Stimulated activated memory B cell treated with anti-CD40 and anti-IgM and Interleukin-4, amounts not matched to agents 10 μg/mL and 1 μg/mL and 100 μg/mL, for 72 hours (primary cell): ENCODE measurements at places on chromosomes 11 and 22.

DNA sequence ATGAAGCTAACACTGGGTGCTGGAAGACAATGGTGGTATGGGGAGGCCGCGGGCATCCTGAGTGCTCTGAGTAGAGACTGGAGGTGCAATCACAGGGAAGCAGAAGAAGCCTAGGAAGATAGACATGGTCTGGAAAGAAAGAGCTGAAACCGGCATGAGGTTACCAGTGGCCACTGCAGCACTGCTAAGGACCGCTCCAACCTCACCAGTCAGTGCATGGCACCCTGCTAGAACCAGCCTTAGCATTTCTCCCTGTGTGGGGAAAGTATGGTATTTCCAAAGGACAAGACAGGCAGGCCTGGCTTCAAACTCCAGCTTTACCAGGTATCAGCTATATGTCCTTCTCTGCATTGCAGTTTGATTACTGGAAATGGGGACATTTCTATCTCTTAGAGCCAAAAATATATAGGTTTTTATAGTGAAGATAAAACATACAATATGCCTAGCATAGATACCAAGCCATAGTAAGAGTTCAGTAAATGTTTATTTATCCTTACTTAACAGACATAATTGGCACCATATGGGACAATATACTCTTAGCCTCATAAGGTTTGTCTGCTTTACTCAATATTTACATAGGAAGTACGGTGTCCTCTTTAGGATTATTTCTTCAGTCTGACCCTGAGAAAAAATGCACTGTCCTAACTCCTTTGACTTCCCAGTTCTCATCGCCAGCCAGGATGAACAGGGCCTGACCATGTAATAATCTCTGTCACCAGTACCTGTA is 231.1 kb downstream of the TENM4 start:
- no peak for ATAC-seq

DNA sequence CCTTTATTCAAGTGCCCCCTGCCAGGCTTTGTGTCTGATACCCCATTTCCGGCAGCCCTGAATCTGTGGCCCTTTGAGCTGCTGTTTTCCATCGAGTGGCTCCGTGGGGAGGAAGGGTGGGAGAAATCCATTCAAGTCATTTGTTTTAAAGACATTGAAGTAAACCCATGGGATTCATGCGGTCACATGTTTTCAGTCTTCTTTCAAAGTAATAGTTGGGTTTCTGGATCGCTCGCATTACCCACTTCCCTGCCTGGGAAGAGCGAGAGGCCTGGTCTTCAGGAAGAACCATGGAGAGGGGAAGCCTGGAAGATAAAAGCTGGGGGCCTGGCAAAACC is 14.4 kb downstream of the DAGLA start:
- no peak for ATAC-seq

- peak; percentile 84 for ATAC-seq
Measured at GRCh38 chr22:39205344-39206021, 39.3 kb downstream of the PDGFB start.

- no peak for ATAC-seq
Measured at GRCh38 chr22:34812631-34813030, 253.3 kb upstream of the ISX start.

GRCh38 chr22:30968015-30968923 is at the start of gene MORC2:
TSS of gene MORC2 (minus strand) at chr22:30968774. CDS start at chr22:30967889, 885 bp downstream.
- ATAC-seq, result peak; percentile 54

DNA sequence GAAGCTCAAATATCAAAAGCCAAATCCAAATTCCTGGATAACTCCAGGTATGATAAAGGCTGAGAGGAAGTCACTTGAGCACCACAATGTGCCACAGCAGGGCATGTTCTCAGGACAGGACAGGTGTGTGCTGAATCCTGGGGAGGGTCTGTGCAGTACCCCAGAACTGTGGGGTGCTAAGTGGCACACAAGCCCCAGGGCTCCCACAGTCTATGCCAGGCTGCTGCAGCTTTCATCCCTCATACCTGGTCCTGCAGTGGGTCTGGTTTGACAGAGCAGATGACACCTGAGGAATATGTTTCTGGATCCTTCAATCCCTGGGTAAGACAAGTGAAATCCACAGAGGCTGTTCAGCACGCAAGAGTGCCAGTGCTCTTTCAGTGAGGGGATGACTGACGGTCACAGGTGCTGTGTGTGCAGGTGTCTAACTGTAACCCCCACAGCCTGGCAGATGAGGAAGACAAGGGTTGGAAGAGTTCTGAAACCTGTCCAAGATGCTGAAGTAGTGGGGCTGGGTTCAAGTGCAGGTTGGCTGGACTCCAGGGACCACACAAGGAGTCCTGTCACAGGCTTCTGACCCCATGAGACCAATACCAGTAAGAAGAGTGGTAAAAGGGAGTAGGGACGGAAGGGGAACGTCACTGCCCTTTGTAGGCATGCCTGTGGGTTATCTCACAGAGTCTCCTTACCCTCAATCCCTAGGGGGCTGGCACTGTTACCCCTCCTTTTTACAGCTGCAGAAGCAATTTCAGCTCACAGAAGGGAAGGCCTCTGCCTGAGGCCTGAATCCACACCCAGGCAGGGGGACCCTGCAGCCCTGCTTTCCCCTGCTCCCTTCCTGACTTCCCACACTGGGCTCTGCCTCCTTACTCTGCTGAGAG is 14.1 kb downstream of the SERPIND1 start:
- ATAC-seq, result no peak

- ATAC-seq, result peak; percentile 29
Measured at GRCh38 chr11:45102361-45102809, 44.1 kb upstream of the PRDM11 start.

GRCh38 chr22:42785706-42786499 is 65.2 kb upstream of the A4GALT start:
- no peak for ATAC-seq

DNA sequence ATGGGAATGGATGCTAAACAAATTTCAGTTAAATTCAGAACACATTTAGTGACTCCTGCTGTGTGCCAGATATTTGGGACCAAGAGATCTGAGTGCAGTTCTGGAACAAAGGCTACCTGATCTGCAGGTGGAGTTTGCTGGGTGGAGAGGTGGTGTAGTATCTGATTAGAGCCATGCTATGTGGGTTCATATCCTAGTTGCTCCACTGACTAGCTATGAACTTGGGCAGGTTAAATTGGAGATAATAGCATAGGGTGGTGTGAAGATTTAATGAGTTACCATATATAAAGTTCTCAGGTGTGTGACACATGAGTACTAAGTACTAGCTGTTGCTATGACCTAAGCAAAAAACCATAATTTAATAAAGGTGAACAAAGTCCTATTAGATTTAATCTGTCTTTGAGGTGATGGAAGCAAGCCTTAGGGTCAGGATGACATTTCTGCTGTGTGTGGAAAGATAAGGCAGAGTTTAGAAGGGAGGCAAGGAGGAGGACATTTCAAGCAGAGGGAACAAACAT is 2.1 kb downstream of the ENDOD1 start:
- no peak for ATAC-seq

- no peak for ATAC-seq
Measured at GRCh38 chr11:66194391-66194790, 74.0 kb upstream of the RAB1B start.

- ATAC-seq, result peak; percentile 54
Measured at GRCh38 chr11:9697766-9698165, 33.9 kb downstream of the SWAP70 start.

GRCh38 chr22:46746192-46746591 is 8.1 kb upstream of the CERK start:
- no peak for ATAC-seq

DNA sequence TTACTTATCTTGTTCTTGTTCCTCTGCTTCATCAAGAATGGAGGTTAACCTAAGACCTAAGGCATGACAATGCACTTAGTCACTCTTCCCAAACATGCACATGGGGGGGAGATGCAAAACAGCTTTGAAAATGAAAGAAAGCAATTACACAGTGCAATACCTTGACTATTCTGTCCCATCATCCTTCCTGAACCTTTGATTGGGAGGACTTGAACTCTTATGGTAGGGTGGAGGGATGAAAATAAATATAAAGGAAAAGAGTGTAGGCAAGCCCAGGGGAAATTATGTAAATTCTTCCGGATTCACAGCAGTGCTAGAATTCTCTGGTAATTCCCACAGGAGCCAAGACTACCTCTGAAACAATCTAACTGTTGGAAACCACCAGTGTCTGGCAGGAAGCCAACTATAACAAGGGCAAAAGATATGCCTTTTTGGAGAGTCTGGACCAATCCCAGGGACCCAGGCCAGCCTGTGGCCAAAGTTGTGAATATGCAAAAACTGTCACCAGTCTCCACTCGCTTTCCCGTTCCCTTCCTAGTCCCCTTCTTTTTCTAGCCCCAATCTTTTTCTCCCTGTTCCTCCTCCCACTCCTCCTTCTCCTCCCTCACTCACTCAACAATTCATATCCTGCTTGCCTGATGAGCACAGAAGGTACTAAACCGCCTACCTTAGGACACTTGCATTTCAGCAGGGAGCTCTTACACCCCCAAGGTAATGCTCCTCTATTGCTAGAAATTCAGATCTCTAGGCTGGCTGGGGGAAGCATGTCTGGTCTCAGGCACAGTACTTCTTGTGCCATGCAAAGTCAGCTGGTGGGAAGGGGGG is 2.5 kb upstream of the RCN1 start:
- ATAC-seq, result no peak

GRCh38 chr11:782264-783174 is 5.2 kb upstream of the GATD1 start:
- no peak for ATAC-seq

GRCh38 chr11:69309631-69310280 is 15.8 kb downstream of the MYEOV start:
- ATAC-seq, result no peak

- ATAC-seq, result no peak
Measured at GRCh38 chr11:12220305-12220704, 109.9 kb downstream of the MICAL2 start.

- no peak for ATAC-seq
Measured at GRCh38 chr11:113859665-113860064, 15.7 kb downstream of the USP28 start.

DNA sequence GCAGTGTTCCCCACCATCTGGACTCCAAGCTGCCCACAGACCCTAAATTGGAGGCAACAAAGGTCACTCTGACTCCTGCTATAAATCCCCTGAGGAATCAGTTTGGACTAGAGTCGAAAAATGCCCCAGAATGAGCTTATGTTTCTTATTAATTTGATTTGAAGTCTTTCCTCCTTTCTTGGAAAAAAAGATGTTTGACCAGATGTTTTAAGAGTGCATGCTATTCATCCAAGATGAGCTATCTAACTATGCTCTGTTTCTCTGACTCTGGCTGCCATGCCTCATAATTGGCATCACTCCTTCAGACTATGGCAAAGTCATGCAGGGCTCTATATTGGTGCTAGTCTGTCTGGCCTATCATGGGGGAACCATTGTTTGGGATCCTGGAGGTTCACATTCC is 174.0 kb downstream of the SPON1 start:
- ATAC-seq, result no peak

DNA sequence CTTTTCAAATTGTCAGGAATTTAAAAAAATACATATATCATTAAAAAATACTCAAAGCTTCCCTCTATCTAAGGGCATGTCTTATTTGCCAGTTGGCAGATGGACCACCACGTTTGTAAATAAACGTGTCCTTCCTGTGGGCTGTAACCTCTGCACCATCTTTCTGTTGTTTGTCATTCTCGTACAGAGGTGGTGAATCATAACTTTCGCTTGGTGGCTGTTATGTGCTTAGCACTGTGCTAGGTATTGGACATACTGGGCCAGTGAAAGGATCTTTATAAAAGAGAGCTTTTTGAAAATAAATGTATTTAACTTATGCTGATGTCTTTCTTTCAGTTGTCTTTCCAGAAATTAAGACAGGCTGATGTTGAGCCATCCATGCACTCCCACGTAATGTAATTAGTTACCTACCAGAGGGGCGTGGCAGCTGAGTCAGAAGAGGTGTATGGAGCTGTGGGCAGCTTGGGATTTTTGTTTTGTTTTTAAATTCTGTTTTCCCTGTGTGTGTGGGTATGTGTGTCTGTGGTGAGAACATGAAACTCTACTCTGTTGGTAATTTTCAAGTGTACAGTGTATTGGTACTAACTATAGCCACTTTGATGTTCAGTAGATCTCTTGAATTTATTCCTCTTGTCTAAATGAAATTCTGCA is 62.7 kb downstream of the TECTA start:
- no peak for ATAC-seq

DNA sequence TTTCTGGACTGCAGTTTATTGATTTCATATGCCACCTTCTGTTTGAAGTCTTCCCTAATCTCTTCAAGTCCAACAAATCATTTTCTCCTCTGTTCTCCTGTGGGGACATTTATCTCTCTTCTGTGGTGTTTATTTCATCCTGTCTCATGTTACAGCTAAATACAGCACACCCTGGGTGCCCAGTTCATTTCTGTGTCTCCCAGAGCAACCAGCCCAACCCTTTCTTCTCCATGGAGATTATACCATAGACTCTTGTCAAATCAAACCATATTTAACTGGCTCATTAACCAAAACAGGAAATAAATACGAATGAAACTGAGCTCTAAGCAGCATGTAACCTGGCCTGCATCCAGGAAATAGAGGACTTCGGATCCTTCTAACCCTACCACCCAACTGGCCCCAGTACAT is at the start of gene MS4A8:
Gene MS4A8 (plus strand): TSS at position 329 of the 408 bp plus-strand sequence. CDS start 1,249 bp downstream, outside the sequence.
- ATAC-seq, result no peak

DNA sequence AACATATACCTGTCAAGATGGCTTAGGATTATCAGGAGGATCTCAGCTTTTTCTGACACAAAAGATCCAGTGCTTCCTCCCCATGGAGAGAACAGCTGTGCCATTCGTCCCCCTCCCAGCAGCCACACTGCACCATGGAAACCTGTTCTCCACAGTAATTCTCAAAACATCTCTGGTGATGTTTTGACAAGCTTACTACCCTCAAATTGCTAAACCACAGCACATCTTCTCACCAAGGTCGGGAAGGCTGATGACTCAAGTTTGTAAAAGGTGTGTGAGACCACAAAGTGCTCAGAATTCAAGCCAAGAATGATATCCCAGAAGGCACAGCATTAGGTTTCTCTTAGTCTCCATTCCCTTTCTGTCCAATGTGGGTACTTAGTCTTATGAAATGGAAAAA is 3.9 kb upstream of the RAB38 start:
- no peak for ATAC-seq

DNA sequence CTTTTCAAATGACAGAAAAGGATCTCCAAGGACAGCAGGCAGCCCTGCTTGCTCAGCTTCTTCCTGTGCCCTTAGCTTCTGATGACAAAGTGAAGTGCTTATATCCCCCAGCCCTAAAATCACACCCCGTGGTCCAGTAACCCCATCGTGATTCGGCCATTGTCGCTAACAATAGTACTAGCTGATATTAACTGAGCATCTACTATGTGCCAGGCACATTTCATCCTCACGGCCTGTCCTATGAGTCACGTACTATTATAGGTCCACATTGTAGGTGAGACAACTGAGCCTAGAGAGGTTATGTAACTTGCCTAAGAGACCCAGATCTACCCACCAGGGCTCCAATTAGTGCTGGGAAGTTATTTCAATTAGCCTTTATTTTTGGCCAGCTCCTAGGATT is 6.1 kb downstream of the SCN4B start:
- ATAC-seq, result no peak

GRCh38 chr11:113249491-113249763 is 65.0 kb upstream of the TTC12 start:
- ATAC-seq, result no peak

GRCh38 chr11:134468796-134469195 is 56.8 kb upstream of the B3GAT1 start:
- no peak for ATAC-seq

- no peak for ATAC-seq
Measured at GRCh38 chr11:95788921-95789505, 569 bp downstream of the FAM76B start.
